Activated T-helper 1 cell treated with anti-CD3 and anti-CD28 coated beads, Interleukin-2, amount 50 U/mL, for 16 hours (primary cell): ENCODE measurements at places on chromosomes 3 and 15.

DNA sequence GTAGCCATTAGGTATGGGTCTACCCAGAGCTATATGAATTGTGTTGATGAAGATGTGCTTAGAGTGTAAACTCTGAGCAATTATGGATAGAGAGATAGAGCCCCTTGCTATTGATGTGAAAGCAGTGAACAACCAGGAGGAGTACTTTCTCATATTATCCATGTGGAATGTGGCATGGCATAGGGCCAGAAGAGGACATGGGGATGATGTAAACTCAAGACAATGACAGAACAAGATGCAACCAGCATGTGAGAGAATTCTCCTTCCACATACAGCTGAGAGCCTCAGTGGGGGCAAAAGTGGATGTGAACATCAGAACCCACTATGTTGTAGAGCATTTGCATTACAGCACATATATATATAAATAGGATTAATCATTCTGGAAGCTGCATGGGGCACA is 36.4 kb upstream of the BNC1 start:
- no peak for DNase-seq

DNA sequence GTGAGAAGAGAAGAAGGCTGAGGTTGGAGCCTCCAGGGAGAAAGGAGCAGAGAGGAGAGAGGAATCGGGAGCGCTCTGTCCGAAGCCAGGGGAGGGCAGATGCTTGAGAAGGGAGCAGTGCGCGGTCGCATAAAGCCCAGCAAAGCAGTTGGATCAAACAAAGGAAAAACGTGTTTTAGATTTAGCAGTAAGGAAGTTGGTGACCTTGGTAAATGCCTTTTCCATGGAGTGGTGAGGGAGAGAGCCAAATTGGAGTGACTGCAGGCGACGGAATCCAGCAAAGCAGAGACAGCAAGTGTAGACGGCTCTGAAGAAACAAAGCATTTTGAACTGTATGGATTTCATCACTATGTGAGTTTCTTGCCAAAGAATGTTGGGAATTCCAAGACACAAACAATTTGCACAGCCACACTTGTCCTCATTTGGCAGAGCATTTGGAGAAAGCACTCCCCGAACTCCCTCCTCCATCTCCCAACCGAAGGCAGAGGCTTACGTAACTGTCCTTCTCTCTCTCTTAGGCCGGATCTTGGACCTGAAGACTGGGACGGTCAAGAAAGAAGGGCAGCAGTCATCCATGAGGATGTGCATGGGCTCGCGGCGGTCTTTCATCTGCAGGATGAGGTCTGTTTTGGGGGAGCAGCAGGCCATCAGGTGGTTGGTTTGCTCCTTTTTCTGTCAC is 103.6 kb downstream of the ARNT2 start:
- no peak for DNase-seq

DNA sequence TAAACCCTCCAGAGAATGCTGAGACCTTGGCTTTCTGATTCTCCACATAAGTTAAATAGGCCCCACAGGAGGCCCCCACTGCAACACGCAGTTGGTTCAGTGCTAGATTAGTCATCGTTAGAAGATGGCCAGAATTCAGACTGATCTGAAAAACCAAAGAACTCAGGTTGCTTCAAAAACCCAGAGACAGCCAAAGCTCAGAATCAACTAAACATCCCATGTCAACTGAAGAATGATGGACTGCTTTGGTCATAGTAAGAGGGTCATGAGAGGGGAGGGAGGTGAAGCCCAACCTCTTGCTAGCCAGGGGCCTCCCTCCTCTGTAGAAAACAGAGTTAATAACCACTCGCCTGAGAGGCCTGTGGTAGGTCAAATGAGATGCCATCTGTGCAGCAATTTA is 93.1 kb downstream of the AKAP13 start:
- no peak for DNase-seq

- DNase-seq: no peak
These were observed 4.4 kb downstream of the SPG11 start for GRCh38 chr15:44659056-44659455.

GRCh38 chr15:72033711-72034110 is 84.2 kb downstream of the MYO9A start:
- DNase-seq: no peak

- no peak for DNase-seq
These were observed 43.9 kb upstream of the GOLGA8J start for GRCh38 chr15:30038667-30039523.
